ENCODE measurements at places on chromosomes 5 and 9.

DNA sequence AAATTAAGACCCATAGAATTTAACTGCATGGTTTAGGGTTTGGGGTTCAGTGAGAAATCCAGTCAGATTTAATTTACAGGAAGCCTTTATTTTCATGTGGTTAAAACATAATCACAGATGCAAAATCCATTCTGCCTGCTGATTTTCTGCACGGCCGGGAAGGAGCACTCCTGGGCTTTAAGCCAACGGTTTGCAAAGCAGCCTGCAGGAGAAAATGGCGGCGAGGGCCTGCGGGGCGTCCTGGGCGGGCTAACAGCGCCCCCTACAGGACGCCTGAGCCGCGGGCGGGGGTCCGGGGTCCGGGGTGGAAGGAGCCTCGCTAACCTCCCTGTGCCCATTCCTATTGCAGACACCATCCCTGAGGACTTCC lies 47.6 kb downstream of the THBS4 start:
- no peak for DNase-seq

GRCh38 chr5:36660397-36661049 lies 54.1 kb downstream of the SLC1A3 start:
- DNase-seq, result no peak

- no peak for DNase-seq
These were observed 27.8 kb upstream of the SH3GL2 start for GRCh38 chr9:17551023-17551422.

GRCh38 chr5:113057557-113057984 lies 81.0 kb downstream of the DCP2 start:
- DNase-seq, result no peak

DNA sequence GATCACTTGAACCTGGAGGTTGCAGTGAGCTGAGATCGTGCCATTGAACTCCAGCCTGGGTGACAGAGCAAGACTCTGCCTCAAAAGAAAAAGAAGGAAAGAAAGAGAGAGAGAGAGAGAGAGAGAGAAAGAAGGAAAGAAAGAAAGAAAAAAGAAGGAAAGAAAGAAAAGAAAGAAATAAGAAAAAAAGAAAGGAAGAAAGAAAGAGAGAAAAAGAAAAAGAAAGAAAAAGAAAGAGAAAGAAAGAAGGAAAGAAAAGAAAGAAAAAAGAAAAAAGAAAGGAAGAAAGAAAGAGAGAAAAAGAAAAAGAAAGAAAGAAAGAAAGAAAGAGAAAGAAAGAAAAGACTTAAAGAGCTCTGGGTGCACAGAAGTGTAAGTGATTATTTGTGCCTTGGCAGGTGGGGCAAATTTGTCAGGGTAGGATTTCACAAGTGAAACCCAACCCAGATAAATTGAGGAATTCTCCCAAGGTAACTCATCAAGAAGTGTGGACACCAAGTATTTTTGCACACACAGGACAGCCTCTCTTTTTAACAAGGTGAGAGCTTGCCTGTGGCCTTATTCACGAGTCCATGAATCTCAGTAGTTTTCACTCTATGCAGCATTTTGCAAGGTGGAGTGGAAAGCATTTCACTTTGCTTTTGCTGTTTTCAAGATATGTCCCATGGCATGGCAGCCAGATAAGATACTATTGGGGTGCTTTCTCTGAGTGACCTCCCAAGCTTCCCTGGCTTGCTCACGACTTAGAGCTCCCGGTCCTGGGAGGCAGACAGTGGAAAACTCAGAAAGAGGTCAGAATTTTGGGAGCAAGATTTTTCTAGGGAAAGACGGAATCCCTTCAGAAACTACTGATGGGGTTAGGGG lies 57.8 kb downstream of the C9orf153 start:
- no peak for DNase-seq
